A549 treated with RU486 at 1 μM for 4 hours (cell line): ENCODE measurements at places on chromosomes 12 and 14. TPM values are rescaled to one million over a fixed set of nuclear protein-coding genes. Genes with fewer than 3 reads are reported as not detected.

The CD163L1 gene
- 0.13 to 0.81 TPM (median 0.53 TPM) in 5 replicates for total RNA-seq

The ADCY4 gene
- total RNA-seq, result not detected in 5 replicates

The PSME1 gene
- total RNA-seq, result 166 to 196 TPM (median 176 TPM) in 5 replicates

The REP15 gene
- 0.12 to 0.65 TPM (median 0.40 TPM) in 4 of 5 replicates, not detected in the other for total RNA-seq

The PLEK2 gene
- total RNA-seq, result 22.6 to 30.6 TPM (median 24.8 TPM) in 5 replicates

The TCTN2 gene
- 11.5 to 14.5 TPM (median 12.9 TPM) in 5 replicates for total RNA-seq

The LRCOL1 gene
- not detected in 5 replicates for total RNA-seq

The RNASE7 gene
- not detected in 5 replicates for total RNA-seq

The GRIN2B gene
- 3.9 to 5.7 TPM (median 4.4 TPM) in 5 replicates for total RNA-seq

The ITGB7 gene
- total RNA-seq, result 0.23 to 0.59 TPM (median 0.45 TPM) in 5 replicates

The LRR1 gene
- 33.2 to 48.6 TPM (median 47.9 TPM) in 5 replicates for total RNA-seq
